ENCODE measurements at places on chromosomes 2 and 18.

- DNase-seq, result no peak
Measured at GRCh38 chr2:207252979-207253645, 87.4 kb upstream of the KLF7 start.

DNA sequence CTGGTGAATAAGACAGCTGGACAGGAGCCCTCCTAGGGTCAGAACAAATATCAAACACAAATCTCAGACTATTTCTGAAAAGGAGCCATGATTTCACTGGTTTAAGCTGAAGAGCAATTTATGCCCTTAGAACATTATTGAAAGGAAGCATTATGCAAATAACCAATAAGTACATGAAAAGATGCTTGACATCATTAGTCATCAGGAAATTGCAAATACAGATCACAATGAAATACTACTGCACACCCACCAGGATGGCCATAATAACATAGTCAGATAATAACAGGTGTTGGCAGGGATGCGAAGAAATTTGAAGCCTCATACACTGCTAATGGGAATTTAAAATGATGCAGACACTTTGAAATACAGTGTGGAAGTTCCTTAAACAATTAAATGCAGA lies 176.4 kb upstream of the RAB6C start:
- no peak for DNase-seq

DNA sequence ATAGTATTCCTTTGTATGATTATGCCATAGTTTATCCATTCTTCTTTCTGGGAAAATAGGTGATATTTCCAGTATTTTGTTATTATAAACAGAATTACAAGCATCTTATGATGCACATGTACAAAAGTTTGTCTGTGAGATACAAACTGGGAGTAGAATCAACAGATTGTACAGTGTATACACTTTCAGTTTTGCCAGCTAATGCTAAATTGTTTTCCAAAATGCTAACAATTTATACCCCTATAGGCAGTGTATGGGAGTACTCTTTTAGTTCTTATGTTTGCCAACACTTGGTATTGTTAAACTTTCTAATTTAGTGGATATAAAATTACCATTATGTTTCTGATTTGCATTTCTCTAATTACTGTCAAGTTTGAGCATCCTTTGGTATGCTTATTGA lies 31.0 kb upstream of the TNFRSF11A start:
- DNase-seq, result no peak

DNA sequence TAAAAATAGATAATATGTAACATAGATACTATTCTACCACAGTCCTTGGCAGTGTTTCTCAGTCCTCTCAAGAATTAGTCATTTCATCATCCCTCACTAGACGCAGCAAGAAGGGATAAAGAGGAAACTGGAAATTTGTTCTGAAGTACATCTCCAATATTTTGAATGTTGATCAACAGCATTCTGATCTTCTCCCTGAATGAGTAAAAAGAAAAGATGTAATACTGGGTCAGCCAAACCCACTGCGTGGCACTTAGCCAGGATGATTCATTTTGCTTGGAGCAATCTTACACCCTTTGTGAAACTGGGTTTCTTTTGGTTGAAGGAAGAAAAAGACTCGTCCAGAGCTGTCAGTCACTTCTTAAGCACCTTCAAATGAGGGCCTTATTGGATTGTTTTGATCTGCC lies 54.1 kb downstream of the TAF1B start:
- peak; percentile 57 for DNase-seq

All from stimulated activated CD4-positive, alpha-beta T cell treated with anti-CD3 and anti-CD28 coated beads, TNF-alpha, amount 100 ng/mL, for 48 hours (primary cell).